ENCODE measurements at places on chromosomes 4 and X.

GRCh38 chr4:110181890-110182289 is 16.5 kb downstream of the ELOVL6 start:
- DNase-seq = no peak

DNA sequence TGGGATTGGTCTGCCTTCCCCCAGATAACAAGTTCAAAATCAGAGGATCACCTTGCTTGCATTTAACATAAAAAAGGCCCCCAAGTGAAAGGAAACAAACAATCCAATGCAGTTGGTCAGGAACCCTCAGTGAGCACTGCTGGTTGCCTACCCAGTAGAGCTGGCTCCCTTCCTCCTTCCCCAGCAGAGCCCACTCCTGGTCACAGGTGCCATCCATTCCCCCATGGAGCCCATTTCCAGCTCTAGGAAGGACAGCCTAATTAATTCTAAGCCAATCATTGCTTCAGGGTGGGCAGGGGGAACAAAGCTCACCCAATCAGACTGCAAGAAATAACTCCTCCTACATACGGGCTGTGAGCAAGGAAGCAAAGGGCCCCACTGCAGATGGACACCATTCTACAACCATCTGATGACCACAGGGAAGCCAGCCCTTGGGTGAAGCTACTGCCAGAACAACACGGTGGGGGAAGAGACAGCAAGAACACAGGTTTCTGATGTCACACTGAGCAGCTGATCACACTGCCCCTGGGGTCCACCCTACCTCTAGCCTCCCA is 86.5 kb downstream of the SH3KBP1 start:
- DNase-seq = no peak

GRCh38 chr4:5752376-5753184 is 41.6 kb downstream of the EVC start:
- DNase-seq = no peak

- no peak for DNase-seq
Measured at GRCh38 chr4:145686991-145687390, 7.0 kb downstream of the C4orf51 start.

DNA sequence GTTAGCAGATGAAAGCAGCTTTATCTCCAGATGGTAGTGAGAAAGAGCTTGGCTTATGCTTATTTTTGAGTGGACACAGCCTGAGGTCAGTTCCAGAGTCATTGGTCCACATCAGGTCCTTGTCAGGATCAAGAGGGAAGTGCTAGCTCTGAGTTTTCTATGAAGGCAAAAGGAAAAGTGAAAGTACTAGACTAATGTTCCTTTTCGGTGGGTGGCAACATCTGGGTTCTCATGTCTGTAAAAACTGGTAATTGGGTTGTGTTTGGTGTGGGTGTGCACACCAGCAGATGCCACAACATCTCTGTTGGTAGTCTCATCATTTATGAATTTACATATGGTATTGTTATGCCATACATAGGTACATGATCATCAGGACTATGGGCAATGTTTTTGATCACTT is 210.5 kb downstream of the PWWP3B start:
- no peak for DNase-seq

GRCh38 chr4:177301126-177301639 is 8.5 kb upstream of the NEIL3 start:
- DNase-seq = no peak

DNA sequence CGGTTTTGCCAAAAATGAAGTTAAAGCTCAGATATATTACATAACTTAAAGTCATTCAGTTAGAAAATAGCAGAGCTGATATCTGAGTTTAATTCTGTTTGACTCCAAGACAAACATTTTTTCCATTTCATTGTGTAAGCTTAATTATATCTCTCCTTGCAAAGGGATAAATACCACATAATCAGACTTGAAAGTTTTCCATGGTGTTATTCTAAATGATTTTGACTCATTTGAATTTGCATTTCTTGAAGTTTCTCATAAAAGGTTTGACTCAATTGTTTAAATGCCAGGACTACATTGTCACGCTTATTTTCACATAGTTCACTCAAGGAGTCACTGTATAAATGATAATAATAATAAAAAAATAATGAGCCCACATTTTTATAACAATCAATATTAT is 39.4 kb upstream of the DDX60 start:
- DNase-seq = no peak

DNA sequence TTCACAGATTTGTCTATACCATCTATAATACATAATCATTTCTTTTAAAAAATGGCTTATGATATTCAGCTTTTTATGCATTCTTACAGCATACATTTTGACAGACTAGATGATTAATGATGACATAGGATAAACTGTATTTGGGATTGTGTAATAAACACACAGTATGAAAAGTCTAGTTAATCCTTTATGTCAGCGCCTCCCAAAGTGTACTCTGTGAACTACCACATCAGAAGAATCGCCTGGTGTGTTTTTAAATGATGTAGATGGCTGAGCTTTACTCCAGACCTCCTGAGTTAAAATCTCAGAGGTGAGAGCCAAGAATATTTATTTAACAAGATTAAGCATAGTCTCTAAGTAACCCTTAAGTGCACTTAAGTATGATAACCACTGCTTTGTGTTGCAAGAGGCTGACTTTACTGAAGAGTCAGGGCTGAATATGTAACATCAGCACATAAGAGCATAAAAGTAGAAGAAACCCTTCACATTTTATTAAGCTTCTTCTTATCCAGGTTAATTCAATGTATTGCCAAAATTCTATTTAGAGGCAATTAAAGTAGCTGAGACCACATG is 104.2 kb downstream of the ANK2 start:
- DNase-seq = no peak

DNA sequence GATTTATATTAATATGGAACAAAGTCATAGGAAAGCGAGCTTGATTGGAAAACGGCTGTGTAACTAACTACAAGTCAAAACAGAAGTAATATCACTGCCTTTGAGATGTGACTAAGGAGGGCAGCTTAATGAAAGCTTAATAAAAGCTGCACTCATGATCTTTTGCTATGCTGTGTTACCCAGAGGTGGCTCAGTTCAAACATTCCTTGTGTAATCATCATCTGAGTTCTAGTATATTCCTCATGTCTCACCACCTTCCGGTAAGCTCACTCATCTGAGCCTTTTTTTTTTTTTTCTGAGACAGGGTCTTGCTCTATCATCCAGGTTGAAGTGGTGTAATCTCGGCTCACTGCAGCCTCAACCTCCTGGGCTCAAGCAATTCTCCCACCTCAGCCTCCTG is 5.0 kb downstream of the GRPEL1 start:
- no peak for DNase-seq

GRCh38 chr4:169604903-169605331 is 7.5 kb downstream of the NEK1 start:
- DNase-seq = no peak

- DNase-seq = no peak
Measured at GRCh38 chrX:111641969-111642368, 39.0 kb upstream of the ALG13 start.

- DNase-seq = peak; percentile 37
Measured at GRCh38 chr4:10023050-10023419, 1.7 kb upstream of the SLC2A9 start.

DNA sequence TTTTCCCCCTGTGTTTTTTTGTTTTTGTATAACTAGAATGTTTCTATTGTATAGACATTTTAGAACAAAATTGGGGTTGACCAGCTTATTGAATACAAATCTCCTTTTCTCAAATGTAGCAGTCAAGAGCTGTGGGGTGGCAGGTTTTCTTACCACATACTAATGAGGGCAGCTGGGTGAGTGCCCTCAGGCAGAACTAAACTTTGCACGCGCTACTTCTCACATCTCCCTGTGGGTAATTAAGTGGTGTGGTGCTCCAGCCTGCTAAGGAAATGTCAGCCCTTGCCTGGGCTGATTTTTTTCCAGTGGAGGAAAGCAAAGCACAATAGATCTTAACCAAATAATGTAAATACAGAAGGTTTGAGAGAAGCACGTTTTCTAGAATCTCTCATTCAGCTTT is 717.6 kb upstream of the TENM3 start:
- DNase-seq = no peak

- DNase-seq = no peak
Measured at GRCh38 chr4:84799318-84799717, 167.2 kb downstream of the WDFY3 start.

DNA sequence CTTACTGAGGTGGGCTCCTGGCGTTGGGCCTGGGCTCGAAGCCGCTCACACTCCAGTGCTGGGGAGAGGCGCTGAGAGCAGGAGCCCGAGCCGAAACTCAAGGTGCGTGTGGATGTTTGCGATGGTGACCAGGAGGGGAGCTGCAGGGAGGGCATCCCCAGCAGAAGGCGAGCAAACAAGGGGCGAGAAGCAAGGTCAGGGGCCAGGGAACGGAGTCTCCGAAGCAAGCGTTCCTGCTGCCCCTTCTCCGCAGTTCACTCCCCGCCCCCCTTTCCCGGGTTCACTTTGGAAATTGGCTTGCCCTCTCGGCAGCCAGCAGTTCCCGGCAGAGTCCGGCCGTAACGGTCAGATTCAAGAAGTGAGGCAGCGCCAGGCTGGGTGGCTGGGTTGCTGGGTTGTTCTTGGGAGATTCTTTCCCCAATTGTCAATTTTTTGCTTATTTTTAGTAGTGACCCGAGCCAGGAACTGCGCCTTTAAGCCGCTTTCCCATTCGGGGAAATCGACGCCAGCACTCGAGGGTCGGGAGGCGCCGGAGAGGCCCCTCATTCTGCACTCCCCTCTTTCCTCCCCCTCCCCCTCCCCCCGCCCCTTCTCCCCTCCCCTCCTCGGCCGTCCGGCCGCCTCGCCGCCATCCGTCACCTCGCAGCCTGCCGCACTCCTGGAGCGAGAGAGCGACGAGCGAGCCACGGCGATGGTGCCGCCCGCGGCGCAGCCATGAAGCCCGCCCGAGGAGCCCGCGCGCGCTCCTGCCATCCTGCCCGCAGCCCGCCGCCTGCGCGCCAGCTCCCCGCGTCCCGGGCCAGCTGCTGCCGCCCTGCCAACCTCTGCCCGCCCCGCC is at the start of gene FRMPD3:
FRMPD3 (plus strand) TSS at position 655 of the 838 bp plus-strand sequence. CDS start 76,937 bp downstream, outside the sequence.
- no peak for DNase-seq

GRCh38 chrX:2487366-2487765 is 13.4 kb downstream of the DHRSX start:
- no peak for DNase-seq

DNA sequence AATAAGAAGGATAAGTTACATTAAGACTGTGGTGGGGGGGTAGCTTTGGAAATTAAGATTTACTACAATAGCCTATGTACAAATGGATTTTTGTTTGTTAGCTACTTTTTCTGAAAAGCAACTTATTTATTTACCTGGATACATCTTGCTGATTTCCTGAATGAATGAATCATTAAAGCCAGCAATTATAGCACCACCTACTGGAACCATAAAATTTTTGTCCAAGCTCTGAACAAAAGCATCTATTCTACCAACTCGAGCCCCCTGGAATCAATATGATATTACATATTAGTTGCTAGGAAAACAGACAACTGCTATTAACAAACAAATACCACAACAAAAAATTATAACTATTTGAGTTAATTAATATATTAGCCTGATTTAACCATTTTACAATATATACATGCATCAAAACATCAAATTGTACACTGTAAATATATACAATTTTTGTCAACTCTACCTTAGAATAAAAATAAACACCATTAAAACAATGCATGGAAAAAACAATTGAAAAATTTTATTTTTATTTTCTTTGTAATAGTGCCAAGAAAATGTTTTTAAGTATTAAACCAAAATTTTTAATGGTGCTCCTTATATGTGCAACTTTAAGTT is 15.3 kb downstream of the SEPSECS start:
- DNase-seq = no peak

DNA sequence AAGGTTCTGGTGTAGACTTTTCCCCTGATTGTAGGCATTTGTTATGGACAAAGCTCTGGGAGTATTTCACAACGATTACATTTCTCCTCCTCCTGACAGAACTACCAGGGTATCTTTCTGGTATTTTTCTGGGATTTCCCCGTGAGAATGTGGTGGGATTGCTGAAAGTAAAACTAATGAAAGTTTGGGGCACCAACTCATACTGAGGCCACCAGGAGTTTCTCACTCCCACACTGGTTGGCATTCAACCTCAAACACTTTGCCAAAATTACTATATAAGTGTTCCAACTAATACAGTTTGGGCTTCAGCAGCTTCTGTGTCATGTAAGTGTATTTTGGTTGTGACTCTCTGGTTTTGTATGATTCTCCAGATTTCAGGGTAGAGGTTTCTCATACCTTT is 855.1 kb downstream of the GLUD2 start:
- DNase-seq = no peak

DNA sequence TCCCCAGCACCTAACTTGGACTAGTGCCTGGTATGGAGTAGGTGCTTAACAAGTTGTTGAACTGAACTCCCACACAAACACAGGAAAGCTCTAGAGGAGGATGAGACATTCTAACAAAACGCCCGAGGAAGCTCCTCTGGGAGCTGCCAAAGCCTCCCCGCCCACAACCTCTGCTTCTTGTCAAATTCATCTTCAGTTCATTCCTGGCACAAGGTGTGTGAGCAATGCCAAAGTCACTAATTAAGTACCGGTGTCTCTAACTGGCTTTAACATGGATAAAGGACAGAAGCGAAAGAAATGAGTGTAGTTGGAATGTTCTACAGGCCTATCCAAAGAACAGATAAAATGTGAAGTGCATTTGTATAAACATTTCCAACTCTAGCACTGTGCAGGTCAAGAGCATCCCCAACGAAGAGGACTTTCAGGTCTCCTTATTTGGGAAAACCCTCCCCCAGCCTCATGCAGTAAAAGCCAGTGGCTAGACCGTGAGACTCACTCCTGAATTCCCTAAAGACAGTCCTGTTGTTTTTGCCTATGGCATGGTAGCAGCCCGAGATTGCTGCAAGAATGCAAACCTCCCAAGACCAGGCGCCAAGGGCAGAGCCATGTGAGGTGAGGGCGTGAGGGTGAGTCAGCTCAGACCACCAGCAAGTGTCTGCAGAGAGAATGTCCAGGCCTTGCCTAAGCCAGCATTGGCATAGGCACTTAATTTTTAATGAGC is 72.2 kb upstream of the KLF3 start:
- no peak for DNase-seq

DNA sequence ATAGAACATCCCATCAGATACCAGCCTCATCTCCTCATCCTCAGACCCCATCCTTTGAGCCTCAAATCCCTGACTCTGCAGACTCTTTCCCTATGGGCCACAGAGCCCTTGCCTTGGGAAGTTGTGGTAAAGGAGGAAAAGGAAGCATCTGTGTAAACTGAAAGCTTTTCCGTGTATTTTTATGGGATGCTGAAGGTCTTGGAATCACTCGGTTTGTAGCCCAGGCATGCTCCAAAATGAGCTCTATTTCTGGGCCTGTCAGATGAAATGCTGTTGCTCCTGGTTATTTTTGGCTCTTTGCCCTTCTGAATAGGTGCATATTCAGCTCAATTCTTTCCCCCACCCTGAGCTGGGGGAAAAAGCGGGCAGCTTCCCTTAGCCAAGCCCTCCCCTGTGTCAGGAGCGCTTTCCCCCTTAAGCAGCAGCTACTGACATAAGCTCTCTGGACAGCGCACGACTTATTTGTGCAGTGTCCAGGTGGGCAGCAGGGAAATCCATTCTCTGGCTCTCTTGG is 5.0 kb upstream of the SEL1L3 start:
- DNase-seq = no peak
